Parietal lobe (tissue), 2 donors: ENCODE measurements at places on chromosomes 1 and 21. TPM values are rescaled to one million over a fixed set of nuclear protein-coding genes. Genes with fewer than 3 reads are reported as not detected.

The PRAMEF17 gene
- total RNA-seq, result not detected

The SWT1 gene
- 38.2 TPM for total RNA-seq

The PEX19 gene
- 36.3 TPM for total RNA-seq

The CREB3L4 gene
- total RNA-seq, result 15.7 TPM

The SFN gene
- 0.63 TPM for total RNA-seq

The FGGY gene
- total RNA-seq, result 13.1 TPM

The COL9A2 gene
- 14.7 TPM for total RNA-seq

The TLCD4 gene
- total RNA-seq, result 7.8 TPM

The CFAP45 gene
- 0.63 TPM for total RNA-seq

The DIO1 gene
- not detected for total RNA-seq

The EFCAB7 gene
- 57.6 TPM for total RNA-seq

The FCRLB gene
- 1.9 TPM for total RNA-seq

The TCHHL1 gene
- total RNA-seq, result not detected

The ZSCAN20 gene
- 15.0 TPM for total RNA-seq

The ERG gene
- total RNA-seq, result 2.5 TPM

The PLXNA2 gene
- 145 TPM for total RNA-seq

The CIART gene
- total RNA-seq, result 2.8 TPM

The LCE1C gene
- not detected for total RNA-seq

The CDC20 gene
- total RNA-seq, result 6.9 TPM

The SELE gene
- total RNA-seq, result 0.31 TPM

The CD48 gene
- not detected for total RNA-seq

The SLC5A9 gene
- total RNA-seq, result not detected

The C1orf94 gene
- 1.3 TPM for total RNA-seq

The OR4F29 gene
- total RNA-seq, result not detected

The CA14 gene
- total RNA-seq, result 1.3 TPM

The LHX8 gene
- total RNA-seq, result 0.31 TPM

The ZNF683 gene
- total RNA-seq, result not detected

The RORC gene
- not detected for total RNA-seq

The HSPG2 gene
- total RNA-seq, result 11.3 TPM

The CD1B gene
- not detected for total RNA-seq

The CLDN19 gene
- total RNA-seq, result not detected

The JAM2 gene
- total RNA-seq, result 41.0 TPM

The RNF223 gene
- not detected for total RNA-seq
